Nephron progenitor cell (in vitro differentiated cells): ENCODE measurements at places on chromosomes 1 and 21.

DNA sequence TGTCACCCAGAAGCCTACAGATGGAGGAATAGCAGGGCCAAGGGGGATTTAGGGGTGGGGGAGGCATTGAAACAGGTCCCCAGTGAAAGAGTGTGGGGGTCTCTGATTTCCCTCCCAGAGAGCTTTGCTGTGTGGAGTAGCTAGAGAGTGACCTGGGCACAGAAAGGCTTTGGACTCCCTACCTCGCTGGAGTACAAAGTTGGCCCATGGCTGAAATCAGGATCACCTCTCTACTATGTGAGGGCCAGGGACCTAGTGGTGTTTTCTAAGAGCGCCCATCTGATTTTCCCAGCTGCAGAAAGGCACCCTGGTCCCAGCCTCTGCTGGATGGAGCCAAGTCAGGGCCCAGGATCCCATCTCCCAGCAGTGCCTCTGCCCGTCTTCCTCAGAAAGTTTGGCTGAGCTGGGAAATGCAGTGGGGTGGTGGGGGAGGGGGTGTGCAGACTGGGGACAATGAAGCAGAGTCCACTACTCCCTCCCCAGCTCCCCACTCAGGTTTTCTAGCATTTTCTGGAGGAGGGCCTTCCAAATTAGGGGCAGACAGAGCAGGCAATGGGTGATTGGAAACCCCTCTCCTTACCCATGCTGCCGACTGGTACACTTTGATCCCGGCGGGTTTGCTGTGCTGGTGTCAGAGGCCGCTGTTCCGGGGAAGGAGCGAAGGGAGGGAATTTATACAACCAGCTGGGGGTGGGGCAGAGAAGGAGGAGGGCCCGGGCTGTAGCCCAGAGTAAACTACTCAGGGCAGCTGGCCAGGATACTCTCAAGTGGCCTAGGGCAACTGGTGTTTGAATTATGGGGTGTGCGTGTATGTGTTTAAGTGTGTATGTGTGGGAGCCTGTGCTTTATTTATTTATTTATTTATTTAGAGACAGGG is at the start of gene SELENBP1:
SELENBP1 (minus strand) TSS at position 648 of the 877 bp plus-strand sequence; CDS start at position 584, 64 bp downstream.
- peaks cover 16% of the 10 kb centered on the region for H3K36me3 ChIP-seq
- DNase-seq: peak; percentile 69

DNA sequence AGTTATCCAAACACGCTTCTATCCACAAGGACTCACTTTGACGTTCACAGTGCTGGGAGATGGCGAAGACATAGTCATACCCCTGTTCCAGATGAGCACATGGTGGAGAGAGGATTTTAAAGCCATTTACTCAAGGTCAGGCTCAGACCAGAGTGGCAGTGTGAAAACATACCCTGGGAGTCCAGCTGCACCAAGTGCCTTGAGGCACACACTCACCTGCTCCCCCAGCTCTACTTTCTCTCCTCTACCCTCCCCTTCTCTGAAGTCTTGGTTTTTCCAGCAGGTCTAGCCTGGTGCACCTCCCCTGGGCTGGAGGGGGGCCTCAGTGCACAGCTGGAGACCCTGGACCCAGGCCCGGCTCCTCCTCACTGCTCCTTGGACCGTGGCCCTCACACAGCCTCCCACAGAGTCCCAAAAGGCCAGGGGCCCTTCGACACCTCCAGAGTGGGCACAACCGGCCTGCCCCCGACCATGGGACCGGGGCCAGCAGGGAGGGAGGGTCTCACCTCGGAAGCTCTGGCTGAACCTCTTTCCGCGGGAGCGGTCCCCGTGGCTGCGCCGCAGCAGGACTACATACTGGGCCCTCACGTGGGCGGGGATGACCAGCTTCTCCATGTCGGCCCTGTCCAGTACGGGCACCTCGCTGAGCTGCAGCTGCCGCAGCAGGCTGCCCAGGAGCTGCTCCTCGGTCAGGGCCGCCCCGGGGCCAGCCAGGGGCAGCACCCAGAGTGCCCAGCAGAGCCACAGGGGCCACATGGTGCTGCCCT is 452 bp downstream of the LEFTY2 start:
- peaks cover 55% of the 10 kb centered on the region for H3K4me1 ChIP-seq
- no peaks in the 10 kb centered on the region for H3K27me3 ChIP-seq
- no peak for DNase-seq
- H3K36me3 ChIP-seq: no peaks in the 10 kb centered on the region
- no peak overlapping the region for H3K27ac ChIP-seq

GRCh38 chr1:216710055-216710454 is 13.2 kb downstream of the ESRRG start:
- peaks cover 15% of the 10 kb centered on the region for H3K4me1 ChIP-seq
- H3K36me3 ChIP-seq: no peaks in the 10 kb centered on the region
- no peak for DNase-seq
- peaks cover 8% of the 10 kb centered on the region for H3K27me3 ChIP-seq
- no peak overlapping the region for H3K27ac ChIP-seq

DNA sequence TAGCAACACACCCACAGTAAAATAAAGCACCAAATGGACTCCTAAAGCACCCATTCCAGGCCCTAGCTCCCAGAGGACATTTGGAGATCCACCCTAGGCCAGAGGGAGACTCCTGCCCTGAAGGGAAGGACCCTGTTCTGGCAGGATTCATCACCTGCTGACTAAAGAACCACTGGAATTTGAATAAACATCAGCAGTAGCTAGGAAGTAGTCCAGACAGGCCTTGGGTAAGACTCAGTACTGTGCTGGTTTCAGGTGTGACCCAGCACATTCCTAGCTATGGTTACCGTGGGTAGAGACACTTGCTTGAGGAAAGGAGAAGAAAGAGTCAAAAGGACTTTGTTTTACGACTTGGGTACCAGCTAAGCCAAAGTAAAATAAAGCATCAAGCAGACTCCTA is 92.7 kb upstream of the LRRC7 start:
- H3K4me3 ChIP-seq: no peak overlapping the region
- no peak overlapping the region for H3K27ac ChIP-seq
- no peak for DNase-seq
- peaks cover 10% of the 10 kb centered on the region for H3K4me1 ChIP-seq
- no peaks in the 10 kb centered on the region for H3K36me3 ChIP-seq

DNA sequence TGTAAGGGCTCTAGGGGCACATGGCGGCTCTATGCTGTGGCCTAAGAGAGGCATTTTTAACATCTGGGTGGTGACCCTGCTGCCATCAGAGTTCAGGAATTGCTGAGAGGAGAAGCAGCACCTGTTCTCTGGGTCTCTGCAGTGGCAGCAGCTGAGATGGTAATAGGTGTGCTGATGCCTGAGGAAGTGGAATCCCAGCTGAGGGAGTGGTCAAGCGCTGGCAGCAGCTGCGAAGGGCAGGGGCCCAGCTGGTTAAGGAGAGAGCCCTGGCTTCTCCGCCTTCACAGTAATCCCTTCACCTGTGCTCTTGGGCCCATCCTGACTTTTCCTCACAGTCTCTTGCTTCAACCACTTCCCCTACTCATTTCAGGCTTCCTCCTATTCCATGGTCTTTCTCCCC is 39.8 kb downstream of the GJA5 start:
- H3K36me3 ChIP-seq: no peaks in the 10 kb centered on the region
- H3K4me3 ChIP-seq: no peak overlapping the region
- H3K4me1 ChIP-seq: peaks cover 3% of the 10 kb centered on the region
- H3K27me3 ChIP-seq: peaks cover 8% of the 10 kb centered on the region

GRCh38 chr21:17051054-17051453 is 461.8 kb upstream of the CXADR start:
- no peak overlapping the region for H3K4me3 ChIP-seq
- no peak for DNase-seq
- peaks cover 4% of the 10 kb centered on the region for H3K27me3 ChIP-seq
- H3K36me3 ChIP-seq: no peaks in the 10 kb centered on the region
- no peaks in the 10 kb centered on the region for H3K4me1 ChIP-seq

DNA sequence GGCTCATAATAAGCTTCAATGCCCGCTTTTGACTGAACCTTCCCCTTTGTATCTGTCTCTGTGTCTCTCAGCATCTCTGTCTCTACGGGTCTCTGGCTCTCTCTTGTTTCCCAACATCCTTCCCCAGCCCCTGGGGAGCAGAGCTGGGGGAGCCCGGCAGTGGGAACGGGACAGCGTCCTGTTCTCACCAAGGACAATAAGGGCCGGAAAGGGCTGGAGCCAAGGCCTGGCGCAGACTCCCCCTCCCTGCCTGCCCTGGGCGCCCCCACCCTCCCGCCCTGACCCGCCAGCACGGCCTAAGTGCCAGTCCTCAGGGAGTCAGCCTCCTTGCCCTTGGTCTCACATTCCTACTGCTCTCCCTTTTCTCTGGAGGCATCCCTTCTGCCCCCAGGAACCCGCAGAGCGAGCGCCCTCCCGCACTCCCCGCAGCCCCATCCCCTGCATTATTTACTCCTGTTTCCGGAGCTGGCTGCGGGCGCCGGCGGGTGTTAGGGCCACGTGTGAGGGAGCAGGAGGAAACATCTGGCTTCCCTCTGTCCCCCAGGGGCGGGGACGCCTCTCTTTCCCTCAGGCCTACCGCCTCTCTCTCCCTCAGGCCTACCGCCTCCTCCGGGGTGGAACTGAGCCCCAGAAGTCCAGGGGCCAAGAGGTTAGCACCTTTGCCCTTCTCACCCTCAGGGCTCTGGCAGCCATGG is 6.5 kb downstream of the KRTCAP2 start:
- H3K27ac ChIP-seq: peak overlapping the region; percentile 94
- peaks cover 29% of the 10 kb centered on the region for H3K4me1 ChIP-seq
- H3K27me3 ChIP-seq: no peaks in the 10 kb centered on the region
- DNase-seq: peak; percentile 58
- H3K4me3 ChIP-seq: peak overlapping the region; percentile 62

GRCh38 chr1:192904438-192904895 is 95.6 kb downstream of the RGS2 start:
- no peaks in the 10 kb centered on the region for H3K4me1 ChIP-seq
- H3K27ac ChIP-seq: no peak overlapping the region
- no peak overlapping the region for H3K4me3 ChIP-seq
- DNase-seq: no peak

DNA sequence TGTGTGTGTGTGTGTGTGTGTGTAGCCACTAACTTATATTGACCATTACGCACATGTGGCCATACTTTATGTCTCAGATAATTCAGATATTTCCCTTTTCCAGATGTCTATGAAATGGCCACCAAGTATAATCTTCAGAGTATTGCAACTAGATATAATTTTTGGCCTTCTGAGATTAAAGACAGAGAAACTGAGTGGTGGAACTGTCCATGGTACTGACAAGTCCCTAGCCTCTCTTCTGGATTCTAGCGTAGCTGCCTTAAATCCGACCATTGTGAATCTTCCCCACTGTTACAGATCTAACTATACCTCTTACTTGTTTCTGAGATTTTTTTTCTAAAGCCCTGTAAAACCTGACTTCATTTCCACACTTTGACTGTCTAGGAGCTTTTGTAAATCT is 100.0 kb upstream of the SERTAD4 start:
- no peak overlapping the region for H3K27ac ChIP-seq
- DNase-seq: peak; percentile 45
- H3K4me1 ChIP-seq: no peaks in the 10 kb centered on the region
- peaks cover 3% of the 10 kb centered on the region for H3K27me3 ChIP-seq
- no peaks in the 10 kb centered on the region for H3K36me3 ChIP-seq

DNA sequence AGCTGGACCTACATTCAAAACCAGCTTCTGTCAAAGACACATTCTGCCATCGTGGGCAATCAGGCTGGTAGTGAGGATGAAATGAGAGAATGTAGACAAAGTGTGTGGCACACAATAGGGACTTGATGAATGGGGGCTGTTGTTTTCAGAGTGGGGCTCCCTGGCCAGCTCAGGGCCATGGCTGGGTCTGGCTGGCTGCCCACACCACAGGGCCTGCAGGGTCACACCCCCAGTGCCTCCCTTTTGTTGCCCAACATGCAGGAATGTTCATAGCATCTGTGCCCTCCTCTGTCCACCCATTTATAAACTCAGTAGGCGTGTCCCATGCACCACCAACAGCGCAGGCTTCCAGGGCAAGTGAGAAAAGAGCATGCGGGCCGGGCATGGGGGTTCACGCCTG is 20.8 kb upstream of the ECE1 start:
- H3K36me3 ChIP-seq: no peaks in the 10 kb centered on the region
- peak overlapping the region; percentile 76 for H3K27ac ChIP-seq
- no peak for DNase-seq
- no peak overlapping the region for H3K4me3 ChIP-seq

DNA sequence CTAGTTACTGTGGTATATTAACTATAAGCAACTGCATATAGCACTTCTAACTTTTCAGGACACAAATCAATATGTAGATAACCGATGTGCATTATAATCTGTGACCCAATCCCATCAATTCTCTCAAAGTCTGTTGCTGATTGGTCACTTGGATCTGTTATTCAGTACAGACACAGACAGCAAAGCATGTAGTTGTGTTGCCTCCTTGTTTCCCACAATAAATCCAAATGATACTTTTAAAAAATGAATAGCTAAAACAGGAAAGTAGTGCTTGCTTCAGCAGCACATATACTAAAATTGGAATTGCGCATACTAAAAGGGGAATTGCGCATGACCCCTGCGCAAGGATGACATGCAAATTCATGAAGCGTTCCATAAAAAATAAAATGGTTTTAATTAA is 28.1 kb downstream of the NDC1 start:
- DNase-seq: no peak
- peaks cover 79% of the 10 kb centered on the region for H3K36me3 ChIP-seq
- no peak overlapping the region for H3K4me3 ChIP-seq
- H3K27me3 ChIP-seq: no peaks in the 10 kb centered on the region

DNA sequence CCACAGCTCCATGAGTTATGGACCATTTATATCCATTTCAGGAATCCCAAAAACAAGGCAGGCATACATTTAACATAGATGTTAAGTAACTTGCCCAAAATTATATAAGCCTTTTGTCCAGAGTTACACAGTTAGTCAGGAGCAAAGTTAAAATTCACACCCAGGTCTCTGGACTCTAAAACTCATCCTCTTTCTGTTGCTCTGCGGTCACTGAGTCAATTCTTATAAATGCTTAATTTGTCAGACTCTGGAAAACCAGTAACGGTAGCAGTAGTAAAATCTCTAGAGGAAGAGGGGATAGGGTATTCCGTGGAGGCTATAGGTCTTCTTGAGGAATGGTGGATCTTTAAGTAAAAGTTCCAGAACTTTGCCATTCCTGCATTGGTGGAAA is 223.6 kb upstream of the JUN start:
- DNase-seq: no peak
- H3K27me3 ChIP-seq: no peaks in the 10 kb centered on the region
- H3K4me1 ChIP-seq: peaks cover 40% of the 10 kb centered on the region
- no peaks in the 10 kb centered on the region for H3K36me3 ChIP-seq
- H3K4me3 ChIP-seq: no peak overlapping the region
- no peak overlapping the region for H3K27ac ChIP-seq

- DNase-seq: no peak
- no peaks in the 10 kb centered on the region for H3K4me1 ChIP-seq
- H3K36me3 ChIP-seq: peaks cover 8% of the 10 kb centered on the region
- peaks cover 18% of the 10 kb centered on the region for H3K27me3 ChIP-seq
- no peak overlapping the region for H3K27ac ChIP-seq
Observed at GRCh38 chr1:115364780-115365155, 26.7 kb upstream of the NGF start.

- no peaks in the 10 kb centered on the region for H3K4me1 ChIP-seq
- DNase-seq: no peak
- no peak overlapping the region for H3K4me3 ChIP-seq
- no peak overlapping the region for H3K27ac ChIP-seq
Observed at GRCh38 chr1:78069784-78070183, 24.0 kb downstream of the GIPC2 start.

GRCh38 chr1:203072002-203072602 is 13.7 kb downstream of the MYOG start:
- no peak overlapping the region for H3K4me3 ChIP-seq
- H3K27me3 ChIP-seq: peaks cover 47% of the 10 kb centered on the region
- DNase-seq: no peak
- H3K27ac ChIP-seq: no peak overlapping the region
- H3K36me3 ChIP-seq: peaks cover 56% of the 10 kb centered on the region

GRCh38 chr1:204198348-204199340 is 2.4 kb upstream of the KISS1 start:
- H3K27me3 ChIP-seq: peaks cover 81% of the 10 kb centered on the region
- H3K27ac ChIP-seq: no peak overlapping the region
- no peaks in the 10 kb centered on the region for H3K36me3 ChIP-seq
- H3K4me1 ChIP-seq: peaks cover 4% of the 10 kb centered on the region
- no peak for DNase-seq
- no peak overlapping the region for H3K4me3 ChIP-seq
